ENCODE measurements at places on chromosomes 3 and 15.

DNA sequence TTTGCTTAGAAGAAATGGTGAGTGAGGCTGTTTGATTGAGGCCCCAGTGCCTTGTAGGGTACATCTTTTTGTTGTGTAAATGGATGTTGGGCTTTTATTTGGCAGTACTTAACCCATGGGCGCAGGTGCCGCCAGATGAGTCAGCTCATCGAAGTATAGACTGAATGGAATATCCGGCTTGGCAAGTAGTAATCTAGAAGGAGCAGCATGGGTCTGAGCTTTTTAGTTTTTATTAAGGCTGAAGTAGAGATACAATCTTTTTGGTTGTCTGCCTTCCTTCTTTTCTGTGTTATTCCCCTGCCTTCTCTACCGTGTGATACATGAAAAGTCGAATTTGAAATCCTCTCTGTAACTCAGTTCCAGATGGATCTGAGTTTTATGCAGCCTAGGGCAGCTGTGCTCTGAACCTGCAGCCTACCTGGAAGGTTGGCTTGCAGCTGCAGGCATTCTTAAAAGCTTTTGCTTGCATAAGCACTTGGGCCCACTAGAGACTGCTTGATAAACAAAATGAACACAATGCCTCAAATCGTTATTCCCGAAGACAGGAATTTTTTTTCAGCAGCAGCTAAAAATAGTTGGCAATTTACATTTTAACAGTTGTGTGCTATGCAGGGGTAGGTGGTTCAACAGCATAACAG, 177.5 kb upstream of the CGNL1 start:
- no peak for DNase-seq

- DNase-seq: no peak
Measured at GRCh38 chr3:61903931-61904657, 342.7 kb downstream of the PTPRG start.

- DNase-seq: no peak
Measured at GRCh38 chr15:72844067-72844466, 60.5 kb upstream of the ADPGK start.

GRCh38 chr15:40357246-40357645, 773 bp upstream of the DISP2 start:
- DNase-seq: no peak

- no peak for DNase-seq
Measured at GRCh38 chr3:128276146-128276435, 122.8 kb downstream of the EEFSEC start.

DNA sequence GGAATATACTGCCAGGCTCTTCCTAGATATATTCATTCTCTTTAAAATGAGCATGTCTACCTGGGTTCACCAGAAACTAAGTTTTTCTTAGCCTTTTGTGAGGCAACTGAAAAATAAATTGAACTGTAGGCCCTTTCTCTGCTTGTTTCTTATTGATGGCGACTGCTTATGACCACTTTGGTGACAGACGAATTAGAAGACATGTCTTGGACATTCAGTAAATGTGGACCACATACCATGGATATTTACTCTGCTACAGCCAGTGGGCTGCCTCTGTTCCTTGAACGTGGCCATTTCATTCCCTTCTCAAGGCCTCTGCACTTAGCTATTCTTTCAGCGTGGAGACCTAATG, 603 bp upstream of the SELENOK start:
- DNase-seq: no peak

- DNase-seq: no peak
Measured at GRCh38 chr3:101288294-101288693, 32.1 kb downstream of the IMPG2 start.

- no peak for DNase-seq
Measured at GRCh38 chr3:134838599-134838998, 43.5 kb downstream of the EPHB1 start.

- no peak for DNase-seq
Measured at GRCh38 chr15:34854232-34854631, 58.9 kb upstream of the ACTC1 start.

DNA sequence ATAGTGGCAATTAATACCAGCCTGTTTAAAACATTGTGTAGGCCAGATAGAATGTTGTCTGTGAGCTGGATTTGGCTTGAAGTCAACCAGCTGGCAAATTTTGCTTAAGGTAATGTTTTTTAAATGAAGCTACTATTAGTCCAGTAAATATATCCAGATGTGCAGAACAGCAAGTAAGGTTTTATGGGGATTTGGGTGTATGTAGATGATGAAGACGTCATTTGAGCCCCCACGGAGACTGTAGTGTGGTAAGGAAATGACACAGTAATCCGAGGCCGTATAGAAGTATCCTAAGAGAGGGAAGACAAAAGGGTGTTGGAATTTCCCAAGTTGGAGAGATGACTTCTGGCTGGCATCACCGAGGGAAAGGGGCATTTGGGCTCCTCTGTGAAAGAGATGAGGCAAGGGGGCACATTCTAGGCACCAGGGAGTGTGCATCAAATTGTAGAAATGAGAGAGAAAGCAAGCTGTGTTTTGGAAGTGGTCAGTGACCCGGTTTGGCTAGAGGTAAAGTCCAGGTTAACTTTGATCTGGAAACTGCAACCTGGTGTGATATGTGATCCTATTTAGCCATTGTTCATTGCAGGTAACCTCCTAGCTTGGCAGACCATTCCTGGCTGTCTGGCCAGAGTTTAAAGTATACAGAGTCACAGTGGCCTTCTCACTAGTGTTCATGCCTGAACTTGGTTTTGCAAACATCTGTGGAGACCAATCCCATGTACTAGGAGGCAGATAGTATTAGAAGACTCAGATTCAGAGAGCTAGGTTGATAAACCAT, 104.2 kb downstream of the ITPR1 start:
- DNase-seq: no peak

Measured in non-pigmented ciliary epithelial cell (primary cell).